Progenitor cell of endocrine pancreas (in vitro differentiated cells): ENCODE measurements at places on chromosomes 13 and 19.

DNA sequence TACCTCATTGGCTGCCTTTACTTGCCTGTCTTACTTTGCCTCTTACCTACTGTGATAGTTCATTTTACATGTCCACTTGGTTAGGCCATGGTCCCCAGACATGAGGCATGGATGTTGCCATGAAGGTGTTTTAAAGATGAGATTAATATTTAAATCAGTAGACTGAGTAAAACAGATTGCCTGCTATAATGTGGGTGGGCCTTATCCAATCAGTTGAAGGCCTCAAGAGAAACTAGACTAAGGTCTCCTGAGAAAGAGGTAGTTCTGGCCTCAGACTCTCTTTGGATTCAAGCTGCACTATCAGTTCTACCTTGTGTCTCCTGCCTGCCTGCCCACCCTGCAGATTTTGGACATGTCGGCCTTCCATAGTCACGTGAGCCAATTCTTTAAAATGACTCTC is 26.1 kb downstream of the ADGRE3 start:
- no peak for DNase-seq
- H3K4me3 ChIP-seq = no peak overlapping the region
- H3K36me3 ChIP-seq = peaks cover 3% of the 10 kb centered on the region

DNA sequence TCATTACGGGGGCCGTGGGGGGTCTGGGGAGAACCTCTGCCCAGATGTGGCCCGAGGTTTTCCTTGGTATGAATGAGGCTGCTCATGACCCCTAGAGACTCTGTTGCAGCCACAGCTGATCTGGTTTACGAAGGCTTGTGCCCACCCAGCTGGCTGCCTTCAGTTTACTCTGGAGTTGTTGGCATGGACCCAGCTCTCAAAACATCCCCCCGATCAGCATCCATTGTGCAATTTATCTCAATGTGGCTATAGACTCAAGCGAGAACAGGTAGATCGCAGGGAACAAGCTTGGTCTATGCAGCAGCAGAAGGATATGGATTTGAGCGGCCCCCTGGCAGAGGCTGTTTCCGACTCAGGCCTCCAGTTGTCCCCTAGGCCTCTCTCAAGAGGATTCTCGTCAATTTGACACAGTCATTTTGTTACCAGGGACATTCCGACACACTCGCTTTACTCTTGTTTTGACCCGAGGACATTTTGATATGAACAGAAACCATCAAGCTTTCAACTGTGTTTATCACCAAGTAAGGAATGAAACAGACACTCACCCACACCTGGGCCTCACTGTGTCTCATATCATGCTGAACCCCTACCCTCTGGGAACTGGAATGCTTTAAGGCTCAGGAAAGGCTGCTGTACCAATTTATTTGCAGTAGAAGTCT is 161.5 kb downstream of the KATNAL1 start:
- H3K4me1 ChIP-seq = peaks cover 6% of the 10 kb centered on the region
- no peaks in the 10 kb centered on the region for H3K36me3 ChIP-seq
- H3K27ac ChIP-seq = no peak overlapping the region
- H3K27me3 ChIP-seq = peaks cover 14% of the 10 kb centered on the region
- no peak for DNase-seq

DNA sequence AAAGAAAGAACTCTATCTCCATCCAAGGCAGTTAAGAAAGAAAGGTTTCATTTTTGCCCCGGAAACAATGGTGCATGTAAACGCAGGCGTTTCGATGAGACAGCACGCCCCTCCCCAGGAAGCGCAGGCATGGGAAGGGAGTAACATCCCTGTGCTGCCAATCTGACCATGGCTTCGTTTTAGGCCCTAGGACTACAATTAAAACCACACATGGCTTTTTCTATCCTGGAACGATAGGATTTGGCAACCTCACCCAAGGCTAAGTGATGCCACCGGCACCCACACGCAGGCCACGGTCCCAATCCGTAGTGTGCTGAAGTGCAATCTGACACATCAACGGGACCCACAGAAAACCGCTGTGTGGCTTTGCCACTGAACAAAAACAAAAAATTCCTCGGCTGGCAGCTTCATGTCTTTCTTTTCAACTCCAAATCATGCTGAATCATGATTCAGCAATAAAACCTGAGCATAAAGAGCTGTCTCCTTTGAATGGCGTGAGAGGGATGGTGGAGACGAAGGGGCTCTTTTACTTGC is 24.2 kb downstream of the RANBP3 start:
- no peak overlapping the region for H3K4me3 ChIP-seq
- no peak for DNase-seq
- peaks cover 4% of the 10 kb centered on the region for H3K36me3 ChIP-seq

- no peak overlapping the region for H3K4me3 ChIP-seq
- H3K27me3 ChIP-seq = no peaks in the 10 kb centered on the region
- no peak overlapping the region for H3K27ac ChIP-seq
- no peaks in the 10 kb centered on the region for H3K4me1 ChIP-seq
- H3K36me3 ChIP-seq = no peaks in the 10 kb centered on the region
- no peak for DNase-seq
Observed at GRCh38 chr13:64993514-64994164, 2236.5 kb downstream of the PCDH9 start.
